ENCODE measurements at places on chromosomes 2 and 18.

DNA sequence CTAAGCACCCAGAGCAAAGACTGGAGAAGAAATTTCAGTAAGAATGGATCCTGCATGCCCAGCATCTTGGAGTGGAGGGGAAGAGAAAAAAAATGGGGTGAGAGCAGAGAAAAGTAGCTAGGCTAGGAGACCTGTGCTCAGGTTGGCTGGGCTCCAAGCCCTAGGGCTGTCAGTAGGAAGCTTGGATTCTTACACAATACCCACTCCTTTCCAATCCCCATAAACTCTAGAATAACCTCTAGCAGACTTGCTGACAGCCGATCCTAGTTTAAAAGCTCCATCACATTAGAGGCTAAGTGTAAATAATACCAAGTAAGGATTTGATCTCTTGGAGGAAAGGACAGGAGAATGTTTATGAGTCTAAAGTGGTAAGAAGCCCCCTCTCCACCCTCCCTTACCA lies 46.2 kb upstream of the NABP1 start:
- DNase-seq: peak; percentile 79

GRCh38 chr2:43224131-43224570 lies 2.3 kb downstream of the ZFP36L2 start:
- peak; percentile 62 for DNase-seq

DNA sequence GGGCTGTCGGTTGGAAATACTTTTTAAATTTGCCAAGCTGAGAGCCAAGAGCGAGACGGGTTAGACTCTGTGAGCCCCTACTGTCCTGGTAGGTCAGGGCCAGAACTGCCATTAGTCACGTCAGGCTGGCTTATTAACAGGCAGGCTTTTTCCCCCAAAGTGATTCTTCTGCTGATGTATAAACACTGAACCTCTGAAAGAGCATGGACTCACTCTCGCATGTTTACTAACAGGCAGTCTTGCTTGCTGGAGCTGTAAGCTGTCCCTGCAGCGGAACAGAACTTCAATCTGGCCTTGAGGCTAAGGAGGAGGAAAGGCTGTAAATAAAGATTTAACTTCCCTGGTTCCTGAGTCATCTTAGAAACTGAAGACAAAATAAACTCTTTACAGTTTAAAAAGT lies 288.4 kb downstream of the PIEZO2 start:
- DNase-seq: no peak

DNA sequence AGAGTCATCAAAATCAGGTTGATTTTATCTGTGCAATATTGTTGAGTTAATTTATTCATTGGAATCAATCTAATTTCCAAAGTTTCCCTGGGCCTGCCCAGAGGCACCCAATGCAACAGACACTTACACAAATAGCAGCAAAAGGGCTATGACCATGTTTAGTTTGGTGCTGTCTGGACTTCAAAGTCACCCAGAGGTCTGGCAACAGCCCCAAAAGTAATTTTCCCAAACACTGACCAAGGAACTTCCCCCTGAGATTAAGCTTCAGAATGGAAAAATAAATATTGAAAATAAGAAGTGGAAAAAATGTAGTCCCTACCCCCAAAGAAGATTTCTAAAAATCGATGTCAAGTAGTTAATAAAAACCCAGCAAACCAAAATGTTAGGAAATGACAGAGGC lies 70.9 kb upstream of the RNF152 start:
- DNase-seq: no peak

- DNase-seq: no peak
Observed at GRCh38 chr2:240961910-240962299, 36.5 kb upstream of the SNED1 start.

- peak; percentile 71 for DNase-seq
Observed at GRCh38 chr2:160427629-160428404, 65.8 kb downstream of the RBMS1 start.

DNA sequence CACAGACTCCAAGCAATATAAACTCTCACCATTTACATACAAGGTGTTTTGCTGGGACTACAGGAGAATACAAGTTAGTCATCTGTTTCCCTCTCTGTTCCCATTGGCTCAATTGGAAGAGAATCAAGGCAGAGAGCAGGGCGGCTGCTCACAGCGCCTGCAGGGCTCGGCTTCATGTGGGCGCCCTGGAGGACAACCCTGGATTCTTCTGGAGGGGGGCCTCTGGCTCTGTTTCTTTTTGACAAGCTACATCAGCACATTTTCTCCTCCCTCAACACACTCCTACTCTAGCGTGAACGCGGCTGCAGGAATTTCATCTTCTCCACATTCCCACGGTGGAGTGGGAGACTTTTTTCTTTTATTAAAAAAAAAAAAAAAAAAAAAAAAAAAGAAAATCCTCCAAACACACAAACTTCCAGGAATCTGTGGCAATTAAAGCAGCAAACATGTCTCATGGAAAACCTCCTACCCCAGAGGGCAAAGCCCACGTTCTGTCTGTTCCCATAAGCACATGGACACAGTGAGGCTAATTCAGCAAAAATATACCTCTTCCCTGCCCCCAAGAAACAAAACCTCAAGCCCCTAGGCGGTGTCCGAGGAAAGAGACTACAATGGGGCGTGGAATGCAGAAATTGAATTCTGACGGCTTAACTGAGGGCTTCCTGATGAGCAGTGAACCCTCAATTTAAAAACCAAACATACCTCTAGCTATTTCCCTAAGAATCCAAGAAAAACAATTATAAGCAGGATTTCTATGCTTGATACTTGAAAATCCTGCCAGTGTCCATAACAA lies 50.6 kb downstream of the PARD6G start:
- no peak for DNase-seq

- no peak for DNase-seq
Observed at GRCh38 chr2:158724803-158725381, 70.2 kb upstream of the DAPL1 start.

GRCh38 chr2:120034027-120034426 lies 21.1 kb downstream of the EPB41L5 start:
- no peak for DNase-seq

DNA sequence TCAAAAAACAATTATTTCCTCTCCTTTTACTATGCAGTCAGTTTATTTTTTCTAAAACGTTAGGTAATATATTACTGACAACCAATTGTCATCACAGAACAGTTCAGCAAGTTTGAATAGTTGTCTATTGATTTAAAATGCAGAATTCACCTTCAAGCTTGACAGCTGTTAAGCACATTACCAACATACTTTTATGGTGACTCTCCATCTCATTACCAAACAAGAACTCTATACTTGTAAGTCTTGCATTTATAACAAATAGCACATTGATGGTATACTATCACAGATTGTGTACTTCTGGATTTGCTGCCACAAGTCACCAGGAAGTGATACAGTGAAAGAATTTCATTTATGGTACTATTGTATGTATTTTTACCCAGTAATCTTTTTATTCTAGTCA lies 99.4 kb upstream of the PPP1CB start:
- peak; percentile 42 for DNase-seq

DNA sequence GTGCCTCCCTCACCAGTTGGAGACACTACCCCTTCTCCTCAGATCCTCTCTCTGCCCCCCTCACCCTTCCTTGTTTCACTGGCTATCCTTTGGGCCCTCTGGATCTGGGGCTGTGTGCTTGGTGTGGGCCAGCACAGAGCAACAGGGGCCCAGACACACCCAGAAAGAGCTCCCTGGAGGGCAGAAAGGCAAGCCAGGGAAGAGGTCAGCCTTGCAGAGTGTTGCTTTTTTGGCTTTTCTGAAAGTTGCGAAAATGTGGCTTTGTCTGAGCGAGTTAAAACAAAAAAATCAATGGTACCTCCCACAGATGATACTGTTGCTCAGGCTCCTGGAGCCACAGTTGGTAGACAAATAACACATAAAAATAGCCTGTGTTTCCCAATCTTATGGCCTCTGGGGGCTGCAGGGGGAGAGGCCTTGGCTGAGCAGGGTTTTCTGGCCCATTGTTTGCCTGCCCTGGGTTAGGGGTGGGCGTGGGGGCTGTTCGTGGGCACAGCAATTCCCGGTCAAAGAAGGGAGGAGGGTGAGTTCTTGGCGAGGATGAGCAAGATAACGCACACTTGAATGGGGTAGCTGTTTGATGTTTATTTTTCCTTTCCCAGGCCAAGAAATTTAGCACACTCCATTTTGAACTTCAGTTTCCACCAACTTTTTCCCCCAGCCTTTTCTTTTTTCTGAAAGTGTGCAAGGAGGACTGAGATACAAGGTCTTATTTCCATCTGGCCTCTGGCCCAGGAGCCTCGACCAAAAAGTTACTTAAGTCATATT lies 167.0 kb upstream of the HAAO start:
- peak; percentile 41 for DNase-seq
